Stimulated activated CD8-positive, alpha-beta memory T cell treated with anti-CD3 and anti-CD28 coated beads, Interleukin-7, amount 100 ng/mL, for 1 hour (primary cell): ENCODE measurements at places on chromosomes 5 and 9.

DNA sequence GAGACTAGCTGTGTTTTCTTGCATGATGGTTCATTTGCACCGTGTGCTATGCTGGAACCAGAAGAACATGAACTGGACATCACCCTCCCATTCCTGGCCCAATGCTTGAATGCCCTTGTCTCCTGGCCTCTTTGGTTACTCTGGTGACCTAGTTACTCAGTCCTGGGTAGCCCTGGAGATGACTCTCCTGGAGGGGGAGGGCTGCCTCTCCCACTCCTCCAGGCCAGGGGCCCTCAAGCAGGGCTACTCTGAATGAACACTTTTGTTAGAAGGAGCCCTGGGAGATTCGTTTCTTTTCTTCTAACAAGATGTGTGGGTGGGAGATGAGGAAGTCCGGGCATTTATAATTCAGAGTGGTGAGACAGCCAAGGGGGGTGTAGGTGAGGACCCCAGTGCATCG lies 12.0 kb upstream of the NKX2-5 start:
- no peak for DNase-seq

DNA sequence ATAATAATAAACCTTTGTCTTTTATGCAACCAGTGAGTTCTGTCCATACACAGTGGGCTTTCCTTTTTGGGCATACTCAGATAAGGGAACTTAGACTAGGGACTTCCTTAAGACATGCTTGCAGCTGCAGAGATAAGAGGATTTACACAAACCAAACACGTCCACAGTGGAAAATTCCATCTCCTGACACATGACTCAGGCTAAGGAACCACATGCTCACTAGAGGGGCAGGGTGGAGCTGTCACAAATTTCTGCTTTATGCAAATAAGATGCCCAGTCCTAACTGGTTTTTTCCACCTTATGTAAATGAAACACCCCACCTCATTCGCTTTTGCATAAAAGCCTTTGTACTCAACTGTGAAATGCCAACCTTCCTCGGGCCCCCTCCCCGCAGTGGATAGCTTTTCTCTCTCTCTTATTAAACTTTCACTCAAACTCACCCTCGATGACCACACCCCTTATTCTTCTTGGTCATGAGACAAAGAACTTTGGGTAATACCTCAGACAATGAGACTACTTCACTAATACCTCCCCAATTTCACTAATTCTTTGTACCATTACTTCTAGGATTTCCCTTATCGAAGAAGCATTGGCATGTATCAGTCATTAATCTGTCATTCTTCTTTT lies 170.3 kb upstream of the FTMT start:
- DNase-seq = no peak

- DNase-seq = no peak
Measured at GRCh38 chr5:128962211-128962610, 3.1 kb upstream of the SLC27A6 start.

- no peak for DNase-seq
Measured at GRCh38 chr9:92299116-92299515, 5.6 kb upstream of the IARS1 start.

DNA sequence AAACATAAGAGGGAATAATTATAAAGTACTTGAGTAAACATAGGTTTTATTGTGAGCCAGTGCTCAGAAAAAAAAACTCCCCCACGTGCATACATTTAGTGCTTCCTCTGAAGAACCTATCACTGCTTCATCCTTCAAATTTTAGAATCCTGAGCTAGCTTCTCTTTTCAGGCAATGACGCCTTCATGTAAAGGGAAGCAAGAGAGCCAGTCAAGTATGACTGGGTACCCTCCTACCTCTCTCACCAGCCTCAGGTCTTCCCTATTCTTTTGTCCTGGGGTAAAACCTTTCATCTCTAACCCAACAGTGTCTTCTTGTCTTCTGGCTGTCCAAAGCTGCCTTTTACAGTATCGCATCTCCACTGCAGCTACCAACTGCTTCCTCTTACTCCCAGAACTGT lies 32.0 kb downstream of the PLPP1 start:
- no peak for DNase-seq

- no peak for DNase-seq
Measured at GRCh38 chr5:65840071-65840470, 86.3 kb upstream of the ERBIN start.
